ENCODE measurements at places on chromosomes 16 and 17. TPM values are rescaled to one million over a fixed set of nuclear protein-coding genes. Genes with fewer than 3 reads are reported as not detected.

Gene EVI2A
- 3.0 TPM for total RNA-seq

Gene ARSG
- total RNA-seq: 3.2 TPM

Gene CEP131
- total RNA-seq: 7.9 TPM

Gene CDH1
- 2.2 TPM for total RNA-seq

Gene TEKT1
- 2.0 TPM for total RNA-seq

Gene TBC1D3D
- total RNA-seq: not detected

Gene ATP2C2
- 6.9 TPM for total RNA-seq

Data from temporal lobe (tissue), 4 donors.